Stimulated activated CD8-positive, alpha-beta memory T cell treated with anti-CD3 and anti-CD28 coated beads, Interleukin-7, amount 100 ng/mL, for 1 hour (primary cell): ENCODE measurements at places on chromosomes 4 and X.

- no peak for DNase-seq
These were observed 178.6 kb upstream of the MAMLD1 start for GRCh38 chrX:150184491-150184890.

DNA sequence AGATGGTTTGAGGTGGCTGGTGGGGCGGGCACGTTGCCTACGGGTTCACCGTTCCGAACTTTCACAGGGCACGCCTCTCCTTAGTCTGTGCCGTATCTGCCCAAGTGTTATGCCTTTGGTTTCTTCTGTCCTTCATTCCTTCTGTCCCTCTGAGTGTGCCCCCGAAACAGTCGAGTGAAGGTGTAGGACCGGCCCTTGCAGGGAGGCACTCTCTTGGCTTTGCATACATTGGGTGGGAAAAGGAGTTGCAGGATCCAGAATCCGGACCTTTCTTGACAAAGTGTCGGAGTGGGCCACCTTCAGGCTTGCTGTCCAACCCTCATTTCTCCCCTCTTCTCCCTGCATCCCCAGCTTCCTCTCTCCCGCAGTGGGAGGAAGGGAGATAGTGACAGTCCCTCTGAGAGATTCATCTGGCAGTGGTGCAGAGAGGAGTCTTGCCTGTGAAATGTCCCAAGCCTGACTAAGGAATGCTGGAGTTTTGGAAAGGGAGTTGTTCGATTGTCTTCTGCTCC is 569 bp downstream of the ARFIP1 start:
- DNase-seq: no peak

DNA sequence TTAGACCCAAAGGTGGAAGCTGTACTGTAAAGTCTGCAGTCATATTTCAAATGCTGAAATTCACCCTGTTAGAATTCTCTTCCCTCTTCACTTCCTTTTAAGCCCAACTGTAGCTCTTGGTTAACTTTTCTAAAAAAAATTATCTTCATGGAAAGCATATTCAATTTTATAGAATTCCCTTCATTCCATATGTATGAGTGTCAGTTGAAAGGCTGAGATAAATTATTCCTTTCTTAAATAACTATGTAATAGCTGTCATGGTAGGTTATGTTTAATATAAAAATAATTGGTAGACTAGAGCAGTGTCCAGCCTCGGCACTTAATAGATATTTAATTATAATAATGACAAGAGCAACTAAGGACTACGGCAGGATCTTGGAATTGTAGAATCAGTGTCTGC is 16.8 kb upstream of the ARSH start:
- no peak for DNase-seq

DNA sequence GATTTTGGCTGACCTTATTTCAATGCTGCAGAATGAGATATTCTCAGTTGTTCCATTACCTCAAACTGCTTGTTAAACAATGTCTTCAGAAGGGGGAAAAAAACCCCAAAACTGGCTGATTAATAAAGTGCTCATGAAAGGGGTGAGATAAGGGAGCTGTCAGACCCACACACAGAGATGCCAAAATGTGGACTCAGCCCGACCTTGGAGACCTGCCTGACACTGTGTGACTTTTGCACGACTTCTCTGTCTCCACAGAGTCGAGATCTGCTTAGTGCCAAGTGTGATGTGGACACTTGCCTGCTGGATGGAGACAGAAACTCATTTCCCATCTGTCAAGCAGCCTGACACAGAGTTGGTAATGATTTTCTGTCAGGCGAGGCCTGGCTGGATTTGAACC is 31.5 kb downstream of the REELD1 start:
- no peak for DNase-seq

GRCh38 chrX:30712214-30712613 is 59.0 kb downstream of the GK start:
- no peak for DNase-seq

DNA sequence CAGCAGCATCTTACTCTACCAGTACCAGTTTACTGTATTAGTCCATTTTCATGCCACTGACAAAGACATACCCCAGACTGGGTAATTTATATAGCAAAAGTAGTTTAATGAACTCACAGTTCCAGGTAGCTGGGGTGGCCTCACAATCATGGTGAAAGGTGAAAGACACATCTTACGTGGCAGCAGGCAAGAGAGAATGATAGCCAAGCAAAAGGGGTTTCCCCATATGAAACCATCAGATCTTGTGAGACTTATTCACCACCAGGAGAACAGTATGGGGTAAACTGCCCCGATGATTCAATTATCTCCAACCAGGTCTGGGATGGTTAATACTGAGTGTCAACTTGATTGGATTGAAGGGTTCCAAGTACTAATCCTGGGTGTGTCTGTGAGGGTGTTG is 69.3 kb downstream of the YIPF6 start:
- no peak for DNase-seq

DNA sequence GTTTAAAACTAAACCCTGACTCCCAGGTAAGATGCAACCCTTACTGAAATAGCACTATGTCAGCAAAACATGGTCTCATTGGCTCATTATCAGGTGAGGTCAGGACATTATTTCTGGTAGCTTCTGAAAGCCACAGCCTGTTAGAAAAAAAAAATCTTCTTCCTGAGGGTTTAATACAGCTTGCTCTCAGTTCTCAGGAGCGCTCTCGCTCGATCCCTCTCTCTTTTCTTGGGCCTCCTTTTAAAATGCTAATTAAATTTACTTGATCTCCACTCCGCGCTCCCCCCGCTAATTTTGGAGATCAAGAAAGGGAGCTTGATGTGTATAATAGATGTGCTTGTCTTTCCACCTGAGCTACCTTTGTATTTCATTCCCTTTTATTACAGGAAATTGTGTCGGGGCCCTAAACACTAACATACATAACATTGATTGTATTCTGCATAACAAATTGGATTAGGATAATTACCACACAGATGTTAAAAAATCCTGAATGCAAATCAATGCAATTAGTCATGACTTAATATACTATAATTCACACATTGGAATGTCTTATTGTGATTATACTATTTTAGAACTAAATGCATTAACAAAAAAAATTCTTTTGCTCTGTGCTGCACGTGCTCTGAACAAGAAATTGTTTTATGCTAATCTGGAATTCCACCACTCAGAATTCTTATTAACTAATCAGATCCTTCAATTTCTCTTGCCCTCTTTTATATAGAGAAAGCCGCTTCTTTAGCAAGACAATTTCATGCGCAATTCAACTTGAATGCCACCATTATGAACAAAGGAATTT is 101.6 kb upstream of the TEX13D start:
- no peak for DNase-seq

GRCh38 chr4:65089666-65090065 is 580.6 kb downstream of the EPHA5 start:
- no peak for DNase-seq

DNA sequence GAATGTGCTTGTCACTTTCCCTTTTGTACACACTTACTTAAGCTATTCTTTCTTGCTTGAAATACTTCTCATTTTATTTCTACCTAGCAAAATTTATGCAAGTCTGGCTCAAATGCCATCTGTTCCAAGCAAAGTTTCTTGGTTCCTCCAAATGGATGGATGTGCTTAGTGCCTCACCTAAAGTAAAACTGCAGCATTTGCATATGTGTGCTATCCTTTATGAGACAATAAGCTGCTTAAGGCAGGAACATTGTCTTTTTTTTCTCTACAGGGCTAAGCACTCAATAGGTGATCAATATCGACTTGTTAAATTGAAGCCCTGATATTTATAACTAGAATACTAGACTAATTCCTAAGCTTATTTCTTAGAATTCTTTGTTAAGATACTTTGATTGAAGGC is 136.8 kb downstream of the CYLC1 start:
- no peak for DNase-seq

DNA sequence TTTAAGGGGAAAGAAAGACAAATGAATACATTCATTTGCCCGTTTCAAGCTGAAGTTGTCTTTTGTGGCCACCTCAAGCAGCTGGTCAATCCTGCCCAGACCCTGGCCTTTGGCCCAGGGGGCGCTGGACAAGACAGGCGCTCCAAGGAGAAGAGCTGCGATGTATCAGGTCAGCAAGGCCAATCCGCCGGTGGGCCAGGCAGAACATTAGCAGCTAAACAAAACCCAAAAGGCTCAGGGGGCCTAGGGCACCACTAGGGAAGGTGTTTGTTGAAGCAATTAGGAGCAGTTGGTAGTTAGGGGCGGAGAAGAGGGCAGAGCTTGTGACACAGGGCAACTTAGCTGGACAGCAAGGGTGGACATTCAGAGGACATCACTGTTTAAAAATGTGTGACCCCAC is 60.8 kb upstream of the TMEM33 start:
- DNase-seq: no peak

GRCh38 chr4:78184584-78184983 is 127.5 kb downstream of the FRAS1 start:
- DNase-seq: no peak

- DNase-seq: no peak
These were observed 48.6 kb upstream of the AP1S2 start for GRCh38 chrX:15903186-15903681.

GRCh38 chrX:40096395-40097091 is 1.2 kb downstream of the BCOR start:
- DNase-seq: no peak

GRCh38 chr4:45425135-45425534 is 698.7 kb downstream of the GABRG1 start:
- DNase-seq: no peak

DNA sequence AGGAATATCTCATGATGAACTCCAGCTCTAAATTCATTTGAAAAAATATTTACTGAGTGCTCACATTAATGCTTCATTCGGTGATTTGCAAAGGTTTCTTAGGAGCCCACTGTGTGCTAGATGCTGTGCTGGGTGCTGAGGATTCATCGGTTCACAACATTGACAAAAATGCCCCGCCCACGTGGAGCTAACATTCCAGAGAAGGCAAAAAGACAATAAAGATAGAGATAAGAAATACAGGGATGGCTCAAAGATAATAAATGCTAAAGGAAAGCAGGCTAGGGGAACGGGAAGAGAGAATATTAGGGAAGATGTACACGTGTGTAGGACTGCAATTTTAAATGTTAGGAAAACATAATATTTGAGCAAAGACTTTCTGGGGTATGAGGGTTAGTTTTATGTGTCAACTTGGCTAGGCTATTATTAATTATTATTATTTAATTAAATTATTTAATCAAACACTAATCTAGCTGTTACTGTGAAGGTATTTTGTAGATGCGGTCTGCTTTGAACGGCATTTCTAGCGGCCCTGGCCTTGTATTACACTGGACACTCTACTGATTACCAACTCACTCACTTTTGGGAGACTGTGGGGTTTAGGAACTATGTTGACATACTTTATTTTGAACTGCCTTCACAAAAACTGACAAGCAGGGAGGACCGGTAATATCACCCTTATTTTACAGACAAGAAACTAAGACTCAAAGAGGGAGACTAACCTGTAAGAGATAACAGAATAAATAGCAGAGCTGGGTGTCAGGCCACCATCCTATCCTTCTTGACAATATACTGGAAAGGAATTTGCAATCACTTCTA is 61.9 kb upstream of the IRF2 start:
- DNase-seq: no peak

DNA sequence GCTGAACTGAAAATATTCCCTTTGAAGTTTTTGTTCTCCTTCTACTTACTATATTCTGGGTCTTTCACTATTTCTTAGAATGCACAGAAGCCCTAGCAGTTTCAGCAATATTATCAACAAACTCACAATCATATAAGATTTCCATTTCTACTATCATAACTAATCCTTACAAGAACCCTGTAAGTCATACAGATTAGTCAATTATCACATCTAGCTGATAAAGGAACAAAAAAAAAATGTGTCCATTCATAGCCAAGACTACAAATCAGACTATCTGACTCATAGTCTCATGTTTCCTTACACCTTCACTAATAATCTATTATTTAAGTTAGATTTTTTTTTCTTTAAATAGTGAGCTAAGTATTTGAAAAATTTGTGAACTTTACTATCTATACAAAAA is 72.5 kb downstream of the LRBA start:
- DNase-seq: no peak

DNA sequence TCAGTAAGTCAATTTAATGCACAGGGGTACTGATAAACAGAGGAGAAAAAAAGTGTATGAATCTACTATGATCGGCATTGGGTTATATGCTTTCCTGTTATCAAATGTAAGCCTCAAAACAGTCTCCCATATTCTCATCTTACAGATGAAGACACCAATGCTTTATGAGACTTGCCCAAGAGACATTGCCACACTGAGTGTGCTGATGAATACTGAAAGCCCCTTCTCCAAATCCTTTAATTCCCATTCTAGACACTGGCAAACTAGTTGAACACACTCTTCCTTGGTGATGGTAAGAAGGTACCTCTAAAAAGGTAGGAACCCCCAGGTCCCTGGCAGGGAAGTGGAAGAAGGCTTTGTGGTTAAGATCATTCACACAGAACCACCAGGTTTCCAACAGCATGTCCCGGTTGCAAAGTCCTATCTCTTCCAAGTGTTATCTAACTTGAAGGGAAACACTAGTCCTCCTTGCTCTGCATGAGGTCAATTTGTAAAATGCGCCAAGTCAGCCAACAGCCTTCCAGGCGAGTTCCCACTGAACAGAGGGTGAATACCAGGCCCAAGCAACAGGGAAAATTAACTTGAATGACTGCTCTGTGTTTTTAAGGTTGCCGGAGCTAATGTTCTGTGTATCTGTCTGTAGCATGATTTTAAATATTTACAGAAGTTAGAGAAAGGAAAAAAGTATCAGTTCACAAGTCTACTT is 5.1 kb downstream of the SETD7 start:
- no peak for DNase-seq

- DNase-seq: no peak
These were observed 46.0 kb downstream of the USP38 start for GRCh38 chr4:143230683-143231082.
